Fibroblast of pulmonary artery (primary cell): ENCODE measurements at places on chromosomes 3 and 15.

- DNase-seq: no peak
Measured at GRCh38 chr3:153614140-153614539, 452.1 kb downstream of the RAP2B start.

GRCh38 chr3:184639351-184639750, 72.5 kb downstream of the MAGEF1 start:
- no peak for DNase-seq

- DNase-seq: no peak
Measured at GRCh38 chr15:38145651-38146111, 107.0 kb upstream of the SPRED1 start.

GRCh38 chr3:151228666-151229040, 25.6 kb upstream of the GPR171 start:
- peak; percentile 64 for DNase-seq

DNA sequence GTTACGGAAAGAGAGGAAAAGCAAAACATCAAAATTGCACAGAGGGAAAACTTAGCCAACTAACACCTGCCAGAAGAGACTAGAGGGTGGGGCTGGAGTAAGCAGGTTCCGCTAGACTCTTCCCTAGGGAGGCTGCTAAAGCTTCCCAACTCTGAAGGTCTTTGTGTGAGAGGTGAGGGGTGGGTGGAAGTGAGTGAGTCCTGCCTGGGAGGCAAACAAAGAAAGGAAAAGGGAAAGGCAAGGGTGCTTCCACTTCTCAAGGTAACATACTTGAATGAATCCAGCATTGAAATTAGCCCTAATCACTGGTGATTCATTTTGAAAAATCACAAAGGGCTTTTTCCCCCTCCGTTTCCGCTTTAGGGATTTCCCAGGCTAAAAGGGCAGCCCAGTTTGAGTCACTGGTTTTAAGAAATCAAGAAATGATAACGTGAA, 220.5 kb upstream of the ADAMTS9 start:
- peak; percentile 31 for DNase-seq

- DNase-seq: no peak
Measured at GRCh38 chr15:40062816-40063562, 24.0 kb upstream of the SRP14 start.

DNA sequence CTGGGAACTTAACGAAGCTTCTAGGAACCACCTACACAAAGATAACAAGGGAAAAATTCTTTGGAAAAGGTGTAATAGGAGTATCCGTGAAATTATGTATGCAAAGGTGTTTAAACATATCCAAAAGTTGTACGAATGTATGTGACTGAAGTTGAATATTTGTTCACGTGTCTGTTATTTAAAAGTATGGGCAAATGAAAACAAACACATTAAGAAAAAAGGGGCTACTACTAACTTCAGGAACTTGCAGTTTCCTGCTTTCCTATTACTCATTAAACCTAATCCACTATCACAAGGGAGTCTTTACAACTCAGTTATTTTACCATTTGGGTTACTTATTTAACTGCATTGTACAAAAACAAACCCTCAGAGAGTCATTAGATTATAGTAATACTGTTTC, 33.9 kb upstream of the GRAMD1C start:
- no peak for DNase-seq

DNA sequence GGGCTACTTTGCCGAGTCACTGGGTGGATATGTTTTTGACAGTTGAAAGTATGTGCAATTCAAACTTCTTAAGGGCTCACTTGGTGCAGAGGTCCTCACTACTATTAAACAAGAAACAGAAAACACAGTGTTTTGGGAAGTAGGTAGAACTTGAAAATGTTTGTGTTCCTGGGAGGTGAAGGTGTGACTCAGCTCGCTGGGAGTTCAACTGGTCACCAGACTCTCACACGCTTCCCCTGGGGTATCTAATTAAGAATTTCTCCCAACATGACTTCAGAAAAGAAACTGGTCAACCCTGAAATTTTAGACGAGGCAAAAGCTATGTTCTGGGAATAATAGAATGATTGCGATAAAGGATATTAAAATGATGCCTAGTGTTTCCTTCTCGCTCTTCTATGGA, 1039.8 kb upstream of the SEMA6D start:
- no peak for DNase-seq

- no peak for DNase-seq
Measured at GRCh38 chr3:172222478-172223071, 183.2 kb downstream of the FNDC3B start.

- no peak for DNase-seq
Measured at GRCh38 chr3:59406943-59407342, 357.1 kb upstream of the CFAP20DC start.

DNA sequence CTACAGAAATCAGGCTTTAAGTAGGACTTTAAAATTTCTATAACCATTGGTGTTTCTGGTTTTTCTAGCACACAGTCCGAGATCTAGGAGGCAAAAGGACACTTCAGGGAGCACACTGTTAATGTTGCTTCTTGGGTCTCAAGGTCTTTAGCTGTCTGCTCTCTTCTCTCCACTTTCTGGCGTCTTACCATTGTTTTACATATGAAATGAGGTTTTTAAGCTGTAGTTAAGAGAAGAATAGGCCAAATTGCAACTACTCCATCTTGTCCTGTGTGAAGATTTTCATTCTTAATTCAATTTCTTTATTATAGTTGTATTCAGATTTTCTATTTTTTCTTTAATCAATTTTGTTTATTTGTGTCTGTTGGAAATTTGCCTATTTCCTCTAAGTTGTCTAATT, 151.4 kb downstream of the WNT7A start:
- no peak for DNase-seq

DNA sequence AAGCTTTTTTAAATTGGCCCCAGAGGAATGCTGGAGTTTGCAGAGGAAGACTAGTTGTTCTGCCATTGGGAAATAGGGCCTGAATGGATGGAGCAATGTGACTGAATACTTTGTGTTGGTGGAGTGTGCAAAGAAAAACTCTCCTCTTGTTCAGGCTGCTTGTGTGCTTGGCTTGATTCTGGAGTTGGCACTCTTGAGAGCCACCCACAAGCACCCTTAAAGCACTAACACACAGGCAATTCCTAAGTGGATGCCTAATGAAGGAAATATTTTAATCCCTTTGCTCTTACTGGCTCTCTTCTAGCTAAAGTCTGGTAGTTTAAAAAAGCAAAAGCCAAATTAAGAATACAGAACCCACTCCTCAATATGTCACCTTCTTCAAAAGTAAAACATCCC, 304.4 kb upstream of the C2CD4B start:
- no peak for DNase-seq

DNA sequence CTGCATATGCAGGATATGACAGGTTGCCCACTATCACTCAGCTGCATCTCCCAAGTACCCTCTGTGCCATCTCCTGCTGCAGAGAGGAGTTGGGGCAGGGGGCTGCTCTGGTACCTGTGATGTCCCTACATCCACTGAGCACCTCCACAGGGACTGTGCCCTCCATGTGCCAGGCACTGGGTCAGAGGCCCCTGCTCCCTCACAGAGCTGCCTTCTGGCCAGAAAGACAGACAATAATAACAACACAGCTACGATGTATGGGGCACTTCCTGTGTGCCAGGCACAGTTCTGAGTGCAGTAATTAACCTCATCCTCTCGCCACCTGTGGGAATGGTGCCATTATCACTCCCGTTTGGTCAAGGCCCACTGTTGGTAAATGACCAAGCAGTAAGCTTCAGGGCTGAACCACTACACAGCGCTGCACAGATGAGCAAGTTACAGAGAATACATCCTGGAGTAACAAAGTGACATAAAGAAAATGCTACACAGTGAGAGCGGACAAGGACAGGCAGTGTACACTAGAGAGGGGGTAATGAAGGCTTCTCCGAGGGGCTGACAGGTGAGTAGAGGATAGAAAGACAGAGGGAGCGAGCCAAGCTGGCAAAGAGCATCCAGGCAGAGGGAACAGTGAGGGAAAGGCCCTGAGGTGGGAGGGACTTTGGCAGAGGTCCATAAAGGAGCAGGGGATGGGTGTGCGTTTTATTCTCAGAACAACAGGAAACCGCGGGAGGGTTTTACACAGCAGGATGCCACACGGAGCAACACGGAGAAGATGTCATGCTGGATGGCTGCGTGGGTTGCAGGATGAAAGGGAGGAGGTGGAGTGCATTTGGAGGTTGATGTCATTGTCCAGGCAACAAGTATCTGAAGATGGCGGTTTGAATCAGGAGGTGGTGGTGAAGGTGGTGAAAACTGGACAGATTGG, 13.6 kb downstream of the WNT7A start:
- DNase-seq: no peak

DNA sequence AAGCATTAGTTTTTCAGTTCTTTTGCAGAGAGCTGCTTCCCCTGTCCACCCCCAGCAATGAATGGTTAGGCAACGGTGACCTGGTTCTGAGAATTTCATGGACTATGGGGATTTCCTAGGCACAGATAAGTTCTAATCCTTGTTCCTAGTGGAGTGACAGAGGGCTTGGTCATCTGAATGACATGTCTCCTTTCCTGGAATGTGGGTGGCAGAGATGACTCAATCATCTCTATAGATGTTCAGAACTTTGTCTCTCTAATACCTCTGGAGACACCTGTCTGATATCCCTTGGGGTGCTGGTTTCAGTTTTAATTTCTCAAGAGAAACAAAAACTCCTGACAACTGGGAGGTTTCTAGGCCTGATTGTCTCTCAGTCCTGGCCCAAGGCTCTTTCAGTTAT, 10.4 kb downstream of the PLA2G4E start:
- no peak for DNase-seq

- DNase-seq: no peak
Measured at GRCh38 chr3:156158656-156159295, 38.4 kb downstream of the KCNAB1 start.

- DNase-seq: no peak
Measured at GRCh38 chr15:89364741-89365450, 30.3 kb upstream of the POLG start.

DNA sequence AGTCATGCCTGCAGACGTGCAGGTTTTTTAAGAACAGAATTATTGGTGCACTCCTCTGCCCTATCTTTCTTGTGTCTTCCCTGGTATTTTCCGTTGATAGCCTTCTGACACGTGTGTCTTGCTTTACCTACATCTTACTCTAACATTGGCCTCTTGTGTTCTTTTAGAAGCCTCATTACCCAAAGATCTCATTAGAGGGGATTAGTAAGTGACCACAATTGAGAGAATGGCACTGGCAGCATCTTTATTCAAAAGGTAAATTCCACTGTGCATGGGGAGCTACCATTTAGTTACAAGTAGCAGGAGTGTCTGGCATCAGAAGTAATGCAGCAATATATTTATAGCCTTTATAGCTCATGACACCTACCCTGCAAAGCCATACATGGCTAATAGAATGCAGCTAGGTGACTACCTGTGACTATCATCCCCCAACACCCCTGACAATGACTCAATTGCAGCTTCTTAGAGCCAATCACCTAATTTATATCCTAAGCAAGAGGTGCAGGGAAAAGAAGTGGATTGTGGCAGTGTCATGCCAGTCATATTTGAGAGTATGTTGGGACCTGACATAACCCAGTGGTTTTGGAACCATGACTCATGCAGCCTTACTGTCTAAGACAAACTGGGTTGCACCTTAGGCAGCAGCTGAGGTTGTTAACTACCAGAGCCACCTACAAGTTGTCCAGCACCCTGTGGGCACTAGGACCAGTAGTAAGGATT, 164.8 kb downstream of the GRM7 start:
- DNase-seq: no peak
